ENCODE measurements at places on chromosomes 12 and 14.

DNA sequence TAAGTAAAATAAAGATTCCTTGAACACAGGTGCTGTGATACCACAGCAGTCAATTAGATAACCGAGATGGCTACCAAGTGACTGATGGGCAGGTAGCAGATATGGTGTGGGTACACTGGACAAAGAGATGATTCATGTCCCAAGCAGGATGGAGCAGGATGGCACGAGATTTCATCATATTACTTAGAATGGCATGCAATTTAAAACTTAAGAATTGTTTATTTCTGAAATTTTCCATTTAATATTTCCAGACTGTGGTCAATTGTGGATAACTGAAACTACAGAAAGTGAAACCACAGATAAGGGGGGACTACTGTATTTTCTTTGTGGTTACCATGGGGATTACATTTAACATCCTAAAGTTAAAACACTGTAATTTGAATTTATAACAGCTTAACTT is 7.5 kb upstream of the ZFP36L1 start:
- no peak for DNase-seq

DNA sequence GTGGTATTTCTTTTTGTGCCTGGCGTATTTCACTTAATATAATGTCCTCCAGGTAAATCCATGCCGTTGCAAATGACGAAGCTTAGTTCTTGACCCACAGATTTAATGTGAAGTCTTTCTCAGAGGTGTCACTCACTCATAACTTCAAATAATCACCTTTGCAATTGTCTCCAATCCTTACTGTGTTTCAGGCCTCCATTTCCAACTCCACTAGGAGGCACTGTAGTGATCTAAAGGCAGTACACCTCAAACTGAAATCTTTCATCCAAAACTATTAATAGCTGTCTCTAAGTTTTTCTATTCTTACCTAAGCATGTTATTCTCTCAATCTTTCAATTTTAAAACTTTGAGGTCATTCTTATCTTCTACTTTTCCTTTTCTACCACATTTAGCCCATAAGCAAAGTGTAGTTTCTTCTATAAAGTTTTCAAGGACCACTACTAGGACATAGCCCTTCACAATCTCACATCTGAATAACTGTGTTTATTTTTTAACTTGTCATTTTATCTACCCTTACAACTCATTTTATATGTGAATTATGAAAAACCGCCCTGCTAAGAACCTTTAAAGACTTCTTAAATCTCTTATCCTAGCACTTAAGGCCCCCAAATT is 25.5 kb upstream of the FBXO34 start:
- DNase-seq: no peak

GRCh38 chr12:114562654-114563053 is 121.3 kb downstream of the TBX3 start:
- no peak for DNase-seq

DNA sequence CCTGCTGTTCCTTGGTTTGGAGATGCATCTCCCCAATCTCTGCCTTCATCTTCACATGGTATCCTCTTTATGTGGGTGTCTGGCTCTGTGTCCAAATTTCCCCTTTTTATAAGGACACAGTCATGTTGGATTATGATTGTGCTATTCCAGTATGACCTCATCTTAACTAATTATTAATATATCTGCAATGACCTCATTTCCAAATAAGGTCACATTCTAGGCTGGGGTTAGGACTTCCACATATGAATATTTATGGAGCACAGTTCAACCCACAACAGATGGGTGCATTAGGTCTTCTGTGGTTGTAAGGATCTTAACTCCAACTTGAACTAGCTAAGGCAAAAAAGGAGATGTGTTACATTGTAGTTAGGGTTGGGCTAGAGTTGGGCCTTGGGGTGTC is 69.4 kb downstream of the ADCK1 start:
- DNase-seq: no peak

GRCh38 chr14:55448141-55448614 is 7.8 kb upstream of the TBPL2 start:
- DNase-seq: no peak

- no peak for DNase-seq
Observed at GRCh38 chr12:77231501-77231918, 166.1 kb upstream of the E2F7 start.

- DNase-seq: no peak
Observed at GRCh38 chr14:77144412-77145115, 3.0 kb upstream of the ZDHHC22 start.

GRCh38 chr14:72499746-72500145 is 394.2 kb downstream of the DPF3 start:
- no peak for DNase-seq

DNA sequence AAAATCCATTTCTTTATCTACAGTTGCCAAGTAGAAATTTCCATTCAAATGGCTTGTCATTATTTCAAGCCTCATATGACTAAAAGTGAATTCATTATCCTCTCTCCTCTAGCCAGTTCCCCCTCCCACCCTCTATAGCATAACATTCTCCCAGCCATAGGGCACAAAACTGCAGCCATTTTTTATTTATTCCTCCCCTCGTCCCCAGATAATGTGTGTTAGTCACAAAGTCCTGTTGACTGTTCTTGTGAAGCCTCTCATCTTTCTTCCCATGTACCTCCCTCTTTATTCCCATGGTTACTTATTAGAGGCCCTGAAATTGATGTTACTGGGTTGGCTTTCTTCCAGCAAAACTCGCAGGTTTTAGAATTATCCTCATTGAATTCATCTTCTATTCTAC is 13.2 kb downstream of the RTN1 start:
- DNase-seq: no peak

- DNase-seq: no peak
Observed at GRCh38 chr12:85617307-85618091, 218.7 kb downstream of the RASSF9 start.

GRCh38 chr12:52857500-52857899 is 8.7 kb upstream of the KRT78 start:
- no peak for DNase-seq

DNA sequence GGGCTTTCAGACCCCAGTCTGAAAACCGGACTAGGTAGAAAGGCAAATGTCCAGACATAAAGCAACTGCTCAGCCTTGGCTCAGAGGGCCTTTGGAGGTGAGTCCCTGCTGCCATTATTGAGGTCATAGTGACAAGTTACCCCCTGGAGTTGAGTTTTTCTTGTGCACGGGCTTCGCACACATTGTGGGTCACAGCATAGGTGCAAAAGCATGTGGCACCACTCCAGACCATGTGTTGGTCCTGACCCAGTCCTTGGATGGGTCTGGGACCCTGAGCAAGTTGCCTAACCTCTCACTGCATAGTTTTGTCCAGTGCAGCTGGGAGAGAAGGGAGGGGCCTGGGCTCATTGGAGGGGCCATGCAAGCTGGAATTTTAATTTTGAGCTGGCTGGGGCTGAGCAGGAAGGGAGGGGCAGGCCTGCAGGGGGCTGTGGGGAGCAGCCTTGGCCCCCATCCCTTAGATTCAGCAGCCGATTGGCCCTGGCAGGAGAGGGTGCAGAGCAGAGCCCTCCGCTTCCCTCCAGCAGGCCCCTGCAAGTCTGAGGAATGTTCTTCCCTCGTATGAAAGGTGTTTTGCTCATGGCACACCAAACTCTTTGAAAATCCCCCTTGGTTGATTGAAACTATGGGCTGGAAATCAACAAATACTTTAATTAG is 4.2 kb upstream of the KRT5 start:
- no peak for DNase-seq

- no peak for DNase-seq
Observed at GRCh38 chr14:58145936-58146335, 6.1 kb downstream of the ARMH4 start.

GRCh38 chr12:114933428-114934160 is 249.6 kb upstream of the TBX3 start:
- no peak for DNase-seq

DNA sequence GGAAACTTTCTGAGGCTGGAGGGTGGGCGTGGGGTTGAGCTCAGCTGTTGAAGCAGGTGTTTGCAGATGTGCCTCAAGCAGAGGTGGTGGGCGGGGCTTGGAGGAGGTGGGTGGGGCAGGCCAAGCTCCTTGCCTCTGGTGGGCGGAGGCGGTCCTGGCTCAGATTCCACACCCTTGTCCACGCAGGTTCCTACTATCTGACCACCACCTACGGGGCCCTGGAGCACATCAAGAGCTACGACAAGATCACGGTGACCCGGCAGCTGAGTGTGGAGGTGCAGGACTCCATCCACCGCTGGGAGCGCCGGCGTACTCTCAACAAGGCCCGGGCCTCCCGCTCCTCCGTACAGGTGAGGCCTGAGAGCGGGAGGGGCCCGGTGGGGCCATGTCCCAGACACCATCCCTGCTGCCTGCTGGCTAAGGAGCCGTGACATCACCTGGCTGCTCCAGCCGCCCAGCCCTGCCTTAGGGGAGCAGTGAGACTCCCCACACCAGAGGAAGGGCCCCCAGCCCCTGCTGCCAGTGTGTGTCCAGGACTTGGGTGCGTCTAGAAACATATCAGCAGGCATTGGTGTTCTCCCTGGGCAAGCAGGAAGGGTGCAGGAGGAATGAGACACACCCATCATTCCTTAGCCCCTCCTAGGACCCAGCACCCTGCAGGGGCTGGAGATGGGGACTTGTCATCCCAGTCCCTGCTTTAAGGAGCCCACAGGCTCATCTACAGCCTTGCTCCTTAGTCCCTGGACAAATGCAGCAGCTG is 63.4 kb downstream of the LGMN start:
- no peak for DNase-seq

DNA sequence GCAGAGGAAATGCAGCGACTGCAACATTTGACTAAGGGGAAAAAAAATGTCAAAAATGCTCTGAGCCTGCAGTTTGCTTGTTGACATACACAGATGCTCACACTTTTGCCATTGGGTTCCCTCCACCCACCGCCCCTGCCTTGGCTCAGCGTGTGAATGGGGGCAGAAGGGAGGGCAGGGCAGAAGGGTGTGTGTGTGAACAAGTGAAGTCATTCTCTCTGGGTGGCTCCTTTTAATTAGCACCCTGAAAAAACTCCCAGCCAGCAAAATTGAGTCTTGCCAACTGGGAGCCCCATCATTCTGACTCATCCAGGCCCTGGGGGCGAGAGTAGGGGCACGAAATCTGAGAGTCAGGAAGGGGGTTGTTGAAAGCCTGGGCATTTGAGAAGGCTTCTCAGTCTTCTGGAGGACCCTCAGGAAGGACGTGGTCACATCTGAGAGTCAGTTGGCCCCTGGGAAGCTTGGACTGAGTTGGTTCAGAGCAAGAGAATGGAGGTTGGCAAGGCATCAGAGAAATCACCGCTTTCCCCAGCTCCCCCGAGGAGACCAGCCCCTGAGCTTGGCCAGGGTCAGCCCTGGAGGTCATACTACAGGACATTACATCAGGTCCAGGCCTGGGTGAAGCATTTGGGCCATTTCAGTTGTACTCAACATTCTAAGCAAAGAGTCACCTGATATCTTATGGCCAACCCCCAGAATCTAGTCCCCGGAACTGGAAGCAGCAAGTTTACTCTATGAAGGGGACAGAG is 22.7 kb upstream of the KRT78 start:
- no peak for DNase-seq

GRCh38 chr12:1629338-1630132 is 504 bp downstream of the WNT5B start:
- peak; percentile 52 for DNase-seq

GRCh38 chr12:128381541-128381940 is 114.6 kb downstream of the TMEM132C start:
- DNase-seq: no peak

DNA sequence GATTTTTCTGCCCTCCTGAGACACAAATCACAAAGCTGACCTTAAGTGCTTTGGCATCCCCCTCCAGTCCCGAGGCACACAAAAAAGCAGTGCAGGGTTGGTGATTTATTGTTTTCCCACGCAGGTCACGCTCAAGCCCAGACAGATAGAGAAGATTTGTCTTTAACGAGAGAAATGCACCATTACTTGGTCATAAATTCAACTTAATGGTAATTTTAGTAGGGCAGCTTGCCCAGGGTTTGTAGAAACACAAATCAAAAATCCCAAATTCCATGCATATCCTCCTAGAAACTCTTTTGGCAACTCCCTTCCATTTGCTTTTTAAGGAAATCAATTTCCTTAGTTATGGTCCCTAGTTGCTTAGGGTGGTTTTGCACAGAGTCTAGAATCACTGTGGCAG is 132.6 kb downstream of the IGF1 start:
- no peak for DNase-seq

DNA sequence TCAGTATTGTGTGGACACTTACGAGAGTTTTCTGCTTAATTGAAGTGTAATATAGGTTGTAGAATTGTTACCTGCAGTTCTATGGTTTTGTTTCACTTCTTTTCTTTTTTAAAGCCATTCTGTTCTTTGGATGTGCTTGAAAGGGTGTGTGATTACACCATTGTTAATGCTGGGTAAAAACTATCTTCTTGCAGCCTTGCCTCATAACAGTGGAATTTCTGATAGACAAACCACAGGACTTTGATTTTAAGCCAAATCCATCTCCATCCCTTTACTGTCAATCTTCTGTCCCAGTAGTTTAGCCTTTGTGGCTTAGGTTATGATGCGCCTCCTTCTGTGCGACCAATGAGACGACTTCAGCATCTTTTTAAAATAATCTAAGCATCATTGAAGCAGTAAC is 182.3 kb downstream of the PELI2 start:
- no peak for DNase-seq

- no peak for DNase-seq
Observed at GRCh38 chr12:29730481-29730880, 53.3 kb downstream of the TMTC1 start.

DNA sequence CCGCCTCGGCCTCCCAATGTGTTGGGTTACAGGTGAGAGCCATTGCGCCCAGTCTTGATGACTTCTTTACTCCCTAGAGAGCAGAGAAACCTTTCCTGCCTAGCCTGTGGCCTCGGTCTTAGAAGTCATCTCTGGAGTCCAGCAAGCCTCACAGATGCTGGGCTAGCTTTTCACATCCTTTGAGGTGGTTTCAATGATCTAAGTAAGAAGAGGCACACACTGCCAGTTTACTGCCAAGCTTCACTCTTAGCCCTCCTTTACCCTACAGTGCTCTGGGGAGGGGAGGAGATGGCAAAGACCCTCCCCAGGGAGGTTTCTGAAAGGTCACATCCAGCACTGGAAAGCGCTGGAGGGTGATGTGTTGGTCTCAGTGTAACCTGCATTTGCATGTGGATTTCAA is 304.8 kb downstream of the PCNX1 start:
- DNase-seq: no peak

DNA sequence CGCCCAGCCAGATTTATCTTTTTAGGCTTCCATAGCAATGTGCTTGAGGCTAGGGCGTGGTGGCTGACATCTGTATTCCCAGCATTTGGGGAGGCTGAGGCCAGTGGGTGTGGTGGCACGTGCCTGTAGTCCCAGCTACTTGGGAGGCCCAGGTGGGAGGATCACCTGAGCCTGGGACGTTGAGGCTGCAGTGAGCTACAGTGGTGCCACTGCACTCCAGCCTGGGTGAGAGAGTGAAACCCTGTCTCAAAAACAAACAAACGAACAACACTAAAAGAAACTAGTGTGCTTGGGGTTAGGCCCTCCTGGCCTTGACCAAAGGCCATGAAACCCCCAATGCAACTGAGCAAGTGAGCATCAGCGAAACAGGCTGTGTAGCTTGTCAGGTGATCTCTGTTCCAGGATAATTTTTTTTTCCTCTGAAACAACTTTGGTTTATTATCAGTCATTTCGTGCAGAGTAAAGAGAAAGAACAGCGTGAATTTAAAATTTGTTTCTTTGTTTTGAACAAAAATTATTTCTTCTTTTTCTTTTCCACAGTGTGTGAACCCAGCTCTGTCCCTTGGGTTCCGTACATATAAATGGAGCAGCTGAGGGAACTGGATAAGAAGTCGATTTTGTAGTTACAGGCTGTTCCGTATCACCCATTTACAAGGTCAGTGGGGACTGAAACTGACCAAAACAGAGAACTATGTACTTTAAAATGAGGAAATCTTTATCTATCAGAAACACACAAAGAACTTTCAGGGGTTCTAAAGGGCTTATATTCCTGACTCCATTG is 8.8 kb upstream of the TUBA1C start:
- DNase-seq: no peak

- DNase-seq: no peak
Observed at GRCh38 chr12:14871886-14872285, 13.8 kb downstream of the MGP start.

Data from mesothelial cell of epicardium (in vitro differentiated cells).